Mesothelial cell of epicardium (in vitro differentiated cells): ENCODE measurements at places on chromosomes 7 and 10. TPM values are rescaled to one million over a fixed set of nuclear protein-coding genes. Genes with fewer than 3 reads are reported as not detected.
A peak's percentile ranks its signal among the peaks of the same experiment; 100 is the strongest.

Gene METTL27
- 7.9 to 11.4 TPM (median 8.7 TPM) in 3 replicates for total RNA-seq

DNA sequence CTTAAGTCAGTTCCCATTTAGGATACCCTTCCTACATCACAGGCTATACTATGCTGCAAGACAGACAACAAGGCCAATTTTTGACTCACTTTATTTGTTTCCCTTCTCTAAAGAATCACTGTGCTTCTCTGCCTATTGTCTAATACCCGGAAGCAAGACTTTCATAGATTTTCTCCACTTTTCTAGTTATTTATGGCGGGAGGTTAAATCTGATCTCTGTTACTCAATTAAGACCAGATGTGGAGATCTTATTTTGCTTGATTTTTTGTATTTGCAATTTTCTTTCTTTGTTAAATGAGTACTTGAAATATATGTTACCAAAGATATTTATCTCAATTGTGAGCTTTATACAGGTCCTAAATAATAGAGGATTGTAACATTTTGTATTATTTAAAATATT, 511.5 kb downstream of the ATRNL1 start:
- peaks cover 15% of the 10 kb centered on the region for H3K4me1 ChIP-seq
- H3K36me3 ChIP-seq: no peaks in the 10 kb centered on the region
- DNase-seq: no peak
- no peaks in the 10 kb centered on the region for H3K27me3 ChIP-seq
- H3K27ac ChIP-seq: peak overlapping the region; percentile 39

DNA sequence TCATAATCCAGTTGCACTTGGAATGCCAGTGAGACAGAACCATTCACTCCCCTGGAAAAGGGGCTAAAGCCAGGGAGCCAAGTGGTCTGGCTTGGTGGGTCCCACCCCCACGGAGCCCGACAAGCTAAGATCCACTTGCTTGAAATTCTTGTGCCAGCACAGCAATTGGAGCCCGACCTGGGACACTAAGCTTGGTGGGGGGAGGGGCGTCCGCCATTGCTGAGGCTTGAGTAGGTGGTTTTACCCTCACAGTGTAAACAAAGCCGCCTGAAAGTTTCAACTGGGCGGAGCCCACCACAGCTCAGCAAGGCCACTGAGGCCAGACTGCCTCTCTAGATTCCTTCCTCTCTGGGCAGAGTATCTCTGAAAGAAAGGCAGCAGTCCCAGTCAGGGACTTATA, 200.7 kb upstream of the NPSR1 start:
- no peak overlapping the region for H3K4me3 ChIP-seq
- no peak overlapping the region for H3K27ac ChIP-seq
- no peaks in the 10 kb centered on the region for H3K36me3 ChIP-seq
- no peaks in the 10 kb centered on the region for H3K27me3 ChIP-seq
- no peaks in the 10 kb centered on the region for H3K4me1 ChIP-seq
- no peak for DNase-seq

- H3K27ac ChIP-seq: no peak overlapping the region
- H3K4me3 ChIP-seq: no peak overlapping the region
- no peaks in the 10 kb centered on the region for H3K27me3 ChIP-seq
- H3K4me1 ChIP-seq: peaks cover 37% of the 10 kb centered on the region
Measured at GRCh38 chr7:46586406-46586805, 665.3 kb upstream of the IGFBP3 start.

GRCh38 chr7:4244041-4244440, 438.1 kb upstream of the FOXK1 start:
- H3K27me3 ChIP-seq: no peaks in the 10 kb centered on the region
- peaks cover 16% of the 10 kb centered on the region for H3K4me1 ChIP-seq
- peaks cover 16% of the 10 kb centered on the region for H3K36me3 ChIP-seq
- no peak overlapping the region for H3K4me3 ChIP-seq
- no peak for DNase-seq
- H3K27ac ChIP-seq: no peak overlapping the region
